ENCODE measurements at places on chromosomes 6 and 20.

- no peak for DNase-seq
Measured at GRCh38 chr6:87522686-87523085, 49.9 kb downstream of the SLC35A1 start.

DNA sequence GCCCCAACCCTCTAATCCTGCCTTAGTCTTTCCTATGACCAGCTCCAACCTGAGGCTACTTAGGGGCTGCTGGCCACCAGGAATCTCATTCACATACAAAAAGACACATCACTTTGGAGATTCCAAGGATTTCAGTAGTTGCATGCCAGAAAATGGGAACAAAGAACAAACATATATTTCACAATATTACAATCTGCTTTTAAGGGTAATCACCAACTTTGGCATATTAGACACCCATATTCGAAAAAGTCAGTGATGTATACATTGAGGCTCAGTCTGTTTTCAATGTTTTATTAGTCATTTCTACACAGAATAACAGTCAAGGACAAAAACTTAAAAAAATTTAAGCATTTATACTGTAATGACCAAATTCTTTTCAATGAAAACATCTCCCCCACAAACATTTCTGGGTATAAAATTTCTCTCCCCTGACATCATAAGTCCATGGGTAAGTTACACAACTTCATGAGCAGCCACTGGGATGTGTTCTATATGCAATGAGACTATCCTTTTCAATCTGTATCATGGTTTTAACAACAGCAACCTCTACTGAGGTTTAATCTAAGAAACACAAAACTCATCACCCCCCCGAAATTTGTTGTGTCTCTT lies 103.5 kb downstream of the MAP7 start:
- DNase-seq: no peak

DNA sequence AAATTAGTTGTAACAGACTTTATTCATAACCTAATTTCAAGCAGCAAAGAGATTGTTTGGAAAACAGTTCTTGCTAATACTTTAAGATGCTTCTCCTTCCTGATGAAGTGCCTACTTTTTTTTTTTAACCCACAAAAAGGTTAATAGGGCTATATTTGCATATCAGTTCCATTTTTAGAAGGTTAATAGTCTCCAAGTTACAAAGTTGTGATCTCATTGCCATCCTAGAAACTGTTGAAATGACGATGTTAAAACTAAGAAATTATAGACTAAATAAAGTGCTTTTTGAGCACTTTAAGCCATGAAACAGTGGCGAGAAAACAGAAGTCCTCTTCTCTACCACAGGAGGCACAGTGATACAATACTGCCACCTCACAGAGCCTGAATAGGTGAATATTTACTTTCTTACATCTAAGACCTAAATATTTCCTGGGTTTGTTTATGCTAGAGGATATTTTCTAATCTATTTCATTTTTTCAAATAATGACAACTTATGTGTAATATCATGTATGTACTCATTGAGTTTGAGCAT lies 5.3 kb downstream of the RNF144B start:
- DNase-seq: no peak

DNA sequence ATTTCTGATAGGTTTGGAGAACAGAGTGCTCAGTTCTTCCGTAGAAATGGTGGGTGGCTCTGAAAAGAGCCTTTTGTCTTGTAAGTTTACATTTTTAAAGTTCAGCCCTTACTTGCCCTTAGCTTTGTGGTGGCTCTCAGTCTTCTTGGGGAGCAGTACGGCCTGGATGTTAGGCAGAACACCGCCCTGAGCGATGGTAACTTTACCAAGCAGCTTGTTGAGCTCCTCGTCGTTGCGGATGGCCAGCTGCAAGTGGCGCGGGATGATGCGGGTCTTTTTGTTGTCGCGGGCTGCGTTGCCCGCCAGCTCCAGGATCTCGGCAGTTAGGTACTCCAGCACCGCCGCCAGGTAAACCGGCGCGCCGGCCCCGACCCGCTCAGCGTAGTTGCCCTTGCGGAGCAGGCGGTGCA lies 19.5 kb downstream of the OR2B2 start:
- DNase-seq: no peak

- no peak for DNase-seq
Measured at GRCh38 chr6:63487103-63487813, 85.0 kb upstream of the LOC128125822 start.

DNA sequence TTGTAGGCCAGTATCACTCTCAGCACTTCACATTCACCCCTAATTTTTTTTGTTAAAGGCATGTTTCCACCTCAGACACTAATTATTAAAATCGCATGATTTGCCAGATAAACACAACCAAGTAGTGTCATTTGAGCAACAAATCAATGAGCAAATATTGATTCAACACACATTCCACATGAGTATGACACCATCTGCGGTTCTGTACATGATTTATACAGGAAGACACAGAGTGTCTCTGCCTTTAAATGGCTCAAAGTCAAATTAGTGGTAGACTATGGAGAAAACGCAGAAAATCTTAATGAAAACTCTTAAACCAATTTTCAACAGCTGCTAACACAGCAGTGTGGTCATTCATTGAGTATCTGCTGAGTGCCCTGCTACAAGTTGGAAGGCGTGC lies 300.2 kb downstream of the SOX4 start:
- DNase-seq: no peak

GRCh38 chr20:46572153-46572552 lies 21.7 kb upstream of the OCSTAMP start:
- DNase-seq: peak; percentile 89

DNA sequence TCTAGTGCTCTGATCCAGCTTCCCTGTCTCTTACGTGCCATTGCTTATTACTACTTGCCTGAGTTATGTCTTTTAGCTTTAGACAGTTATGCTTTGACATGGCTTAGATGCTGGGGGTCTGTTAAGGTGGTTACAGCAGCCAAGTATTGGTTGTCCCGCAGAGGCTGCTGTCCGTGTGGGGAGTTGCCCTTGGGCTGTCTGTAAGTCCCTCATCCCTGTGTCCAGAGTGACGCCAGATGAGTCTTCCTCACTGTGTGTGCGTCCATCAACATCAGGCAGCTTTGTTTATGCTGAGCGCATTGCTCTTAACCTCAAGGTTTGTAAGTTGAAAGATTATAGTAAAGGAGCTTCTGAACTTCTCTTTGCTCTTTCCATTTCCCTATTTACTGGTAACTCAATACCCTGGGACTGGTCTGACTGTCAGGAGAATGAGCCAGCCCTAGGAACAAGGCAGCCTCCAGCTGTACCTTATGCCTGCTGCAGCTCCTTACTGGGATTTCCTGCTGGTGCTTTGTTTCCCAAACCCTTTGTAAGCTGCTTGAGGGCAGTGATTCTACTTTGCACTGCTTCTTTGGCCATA lies 7.2 kb downstream of the FAM120B start:
- no peak for DNase-seq

- DNase-seq: no peak
Measured at GRCh38 chr6:131744432-131745287, 33.8 kb upstream of the CTAGE9 start.

DNA sequence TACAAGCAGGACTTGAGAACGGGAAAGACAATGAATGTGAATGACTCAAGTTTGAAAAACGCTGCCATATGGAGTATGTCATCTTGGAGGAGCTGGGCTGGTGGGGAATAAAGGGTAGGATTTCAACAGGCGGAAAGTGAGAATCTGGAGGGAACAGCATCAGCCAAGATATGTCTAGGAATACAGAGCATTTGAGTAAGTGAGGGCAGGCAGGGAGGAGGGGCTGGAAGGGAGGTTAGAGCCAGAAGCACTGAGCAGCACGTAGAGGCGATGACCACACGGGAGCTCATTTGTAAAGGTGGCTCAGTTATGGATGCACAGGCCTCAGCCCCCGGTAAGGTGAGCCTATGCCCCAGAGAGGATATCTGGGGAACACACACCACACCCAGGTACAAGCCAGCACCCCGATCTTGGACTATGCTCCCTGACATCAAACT lies 115.1 kb downstream of the ZMYND8 start:
- DNase-seq: no peak

GRCh38 chr6:88763160-88763559 lies 200.3 kb downstream of the RNGTT start:
- no peak for DNase-seq

DNA sequence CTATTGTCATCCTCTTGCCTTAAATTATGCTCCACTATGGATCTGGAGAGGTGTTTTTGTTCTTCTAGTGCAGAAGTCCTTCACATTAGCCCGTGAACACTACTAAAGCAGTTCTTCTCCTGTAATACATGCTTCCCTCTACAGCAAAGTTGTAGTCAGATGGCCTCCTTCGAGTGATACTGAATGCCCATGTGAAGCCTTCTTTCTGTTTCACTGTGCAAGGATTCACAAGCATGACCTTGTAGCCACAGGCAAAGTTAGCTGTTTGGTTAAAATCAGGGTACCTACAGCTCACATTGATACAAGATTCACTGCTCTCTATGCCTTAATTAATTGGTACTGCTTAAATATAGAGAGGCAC lies 47.6 kb downstream of the ARHGAP18 start:
- no peak for DNase-seq

- no peak for DNase-seq
Measured at GRCh38 chr6:47126647-47127391, 84.7 kb upstream of the ADGRF1 start.

DNA sequence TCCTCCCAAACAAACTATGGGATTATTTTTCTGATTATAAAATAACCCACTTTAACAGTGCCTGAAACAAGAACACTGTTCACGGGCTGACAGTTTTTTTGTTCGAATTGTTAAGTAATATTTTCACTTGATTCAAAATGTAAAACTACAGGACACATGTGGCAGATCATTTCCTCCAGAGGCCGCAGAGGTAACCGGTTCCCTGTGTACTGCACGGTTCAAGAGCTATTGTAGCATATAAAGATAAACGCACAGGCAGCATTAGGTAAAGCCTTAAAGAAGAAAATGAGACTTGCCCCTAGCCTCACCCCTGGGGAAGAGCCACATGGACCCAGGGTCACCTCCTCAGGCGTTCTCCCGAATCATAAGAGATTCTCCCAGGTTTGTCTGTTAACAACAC lies 181.3 kb upstream of the AFDN start:
- DNase-seq: no peak

DNA sequence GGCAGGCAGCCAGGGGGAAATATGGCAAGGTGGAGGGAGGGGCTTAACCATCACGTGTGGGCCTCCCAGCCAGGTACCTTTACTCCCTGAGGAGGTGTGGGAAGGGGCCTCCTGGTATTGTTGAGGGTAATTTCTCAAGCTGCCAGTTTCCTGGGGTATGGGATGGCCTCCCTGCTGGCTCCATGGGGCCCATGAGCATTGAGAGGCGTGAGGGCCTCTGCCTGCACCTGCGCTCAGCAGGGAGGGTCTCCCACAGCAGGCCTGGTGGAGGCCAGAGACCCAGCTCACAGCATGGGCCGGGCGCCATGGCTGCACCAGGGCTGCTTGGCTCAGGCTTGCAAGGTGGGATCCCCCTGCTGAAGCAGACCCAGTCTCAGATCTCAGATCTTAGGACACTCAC lies 113.0 kb downstream of the GRM4 start:
- DNase-seq: no peak

GRCh38 chr20:20520776-20521175 lies 152.9 kb downstream of the INSM1 start:
- no peak for DNase-seq

GRCh38 chr20:24283186-24283585 lies 186.2 kb upstream of the SYNDIG1 start:
- DNase-seq: no peak

DNA sequence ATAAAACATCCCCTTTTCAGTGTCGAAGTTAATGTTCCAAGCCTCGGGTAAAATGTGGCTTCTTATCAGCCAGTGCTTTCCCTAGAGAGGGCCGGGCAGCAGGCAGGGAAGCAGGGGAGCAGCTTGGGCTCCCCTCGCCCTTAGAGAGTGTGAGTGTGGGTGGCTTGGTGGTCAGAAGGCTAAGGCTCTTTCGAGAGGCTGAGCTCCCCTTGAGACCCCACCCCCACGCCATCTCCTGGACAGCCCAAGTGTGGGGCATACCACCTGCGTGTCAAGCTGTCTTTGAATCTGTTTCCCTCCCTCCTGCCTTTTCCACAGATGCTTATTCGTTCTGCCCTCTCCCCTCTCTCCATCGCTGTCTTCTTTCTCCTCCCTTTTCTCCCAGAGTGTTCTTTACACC lies 95.1 kb upstream of the FOXP4 start:
- DNase-seq: no peak

GRCh38 chr6:12200761-12201160 lies 89.4 kb upstream of the EDN1 start:
- DNase-seq: no peak

DNA sequence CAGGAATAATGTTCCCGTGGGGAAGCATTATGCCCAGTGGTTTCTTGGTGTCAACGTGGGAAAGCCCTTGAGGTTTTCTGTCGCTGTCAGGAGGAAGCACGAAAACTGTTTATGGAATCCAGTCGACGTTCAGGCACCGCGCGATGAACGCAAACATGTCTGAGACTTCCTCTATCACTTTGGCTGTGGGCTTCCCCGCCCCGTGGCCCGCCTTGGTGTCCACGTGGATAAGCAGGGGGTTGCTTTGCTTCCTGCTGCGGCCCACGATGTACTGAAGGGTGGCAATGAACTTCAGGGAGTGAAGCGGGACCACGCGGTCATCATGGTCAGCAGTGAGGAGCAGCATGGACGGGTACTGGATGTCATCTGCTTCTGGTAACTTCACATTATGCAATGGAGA lies 98.2 kb upstream of the POPDC3 start:
- DNase-seq: no peak

DNA sequence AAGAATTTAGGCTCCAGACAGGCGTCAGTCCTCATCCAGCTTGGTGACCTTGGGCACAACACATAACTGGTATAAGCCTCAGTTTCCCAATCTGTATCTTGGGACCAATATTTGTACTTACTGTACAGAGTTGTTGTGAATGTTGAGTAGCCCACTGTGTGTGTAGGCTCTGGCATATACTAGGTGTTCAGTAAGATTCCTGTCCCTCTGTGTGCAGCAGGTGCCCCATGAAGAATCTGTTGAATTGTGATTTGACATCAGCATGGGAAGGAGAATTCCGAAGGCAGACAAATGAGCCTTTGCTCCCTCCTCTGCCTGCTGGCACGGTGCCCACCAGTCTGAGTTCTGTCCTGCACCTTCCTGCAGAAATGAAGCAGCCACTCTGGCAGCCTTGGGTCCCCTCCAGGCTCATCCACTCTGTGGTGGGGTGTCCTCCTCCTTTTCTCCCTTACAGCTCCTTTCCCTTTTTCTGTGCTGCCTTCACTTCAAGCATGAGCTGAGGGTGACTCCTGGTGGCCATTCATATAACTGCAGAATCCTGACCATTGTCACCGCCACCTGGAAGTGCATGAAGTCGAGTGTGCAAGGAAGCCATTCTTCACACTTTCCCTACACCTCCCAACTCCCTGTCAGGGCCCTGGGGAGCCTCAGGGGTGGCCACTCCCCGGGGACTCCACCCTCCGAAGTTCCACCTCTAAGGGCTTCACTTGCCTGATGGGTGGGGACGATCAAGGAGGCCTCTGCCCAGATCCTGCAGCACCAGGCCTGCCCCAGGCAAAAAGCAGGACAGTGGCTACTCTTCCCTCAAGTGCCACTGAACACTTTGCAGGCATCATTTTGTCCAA lies 48.2 kb downstream of the MRPL14 start:
- DNase-seq: no peak
